ENCODE measurements at places on chromosomes 3 and 15.
A peak's percentile ranks its signal among the peaks of the same experiment; 100 is the strongest.

DNA sequence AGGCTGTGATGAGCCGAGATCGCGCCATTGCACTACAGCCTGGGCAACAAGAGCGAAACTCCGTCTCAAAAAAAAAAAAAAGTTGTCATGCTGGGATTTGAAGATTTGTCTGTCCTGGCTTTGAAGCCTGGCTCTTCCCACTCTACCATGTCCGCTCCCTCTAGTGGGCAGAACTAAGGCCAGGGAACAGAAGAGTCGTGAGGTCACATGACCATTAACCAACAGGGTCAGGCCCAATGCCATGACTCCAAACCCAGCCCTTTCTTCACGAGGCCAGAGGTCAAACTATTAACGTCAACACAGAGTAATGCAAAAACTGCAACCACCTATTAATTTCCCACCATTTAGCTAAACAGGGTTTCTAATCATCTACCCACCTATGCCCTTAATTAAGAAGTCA, 212.1 kb downstream of the ADAMTS17 start:
- no peak for DNase-seq

DNA sequence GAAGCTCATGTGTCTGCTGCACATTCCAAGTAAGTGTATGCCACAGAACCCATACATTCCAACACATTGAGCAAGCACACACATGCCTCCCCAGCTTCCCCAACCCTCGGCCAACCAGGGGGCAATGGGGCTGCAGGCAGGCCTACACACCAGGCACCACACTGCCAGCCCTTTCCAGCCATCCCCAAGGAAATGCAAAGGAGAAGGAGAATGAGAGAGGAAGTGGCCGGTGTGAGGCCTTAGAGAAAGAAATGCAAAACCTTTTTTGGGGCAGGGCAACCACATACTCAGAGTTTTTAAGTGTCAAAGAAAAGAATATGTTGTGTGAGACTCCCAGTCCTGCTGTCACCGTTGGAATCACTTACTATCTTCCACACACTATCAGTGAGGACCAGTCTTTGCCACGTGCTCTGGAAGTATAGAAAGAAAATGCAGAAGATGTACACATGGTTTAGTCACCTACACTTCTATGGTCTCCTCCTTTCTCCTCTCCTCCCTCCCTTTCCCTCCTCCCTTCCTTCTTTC, 11.1 kb downstream of the IGF2BP2 start:
- peak; percentile 70 for DNase-seq

- no peak for DNase-seq
Measured at GRCh38 chr3:12437221-12437605, 47.1 kb upstream of the TSEN2 start.

DNA sequence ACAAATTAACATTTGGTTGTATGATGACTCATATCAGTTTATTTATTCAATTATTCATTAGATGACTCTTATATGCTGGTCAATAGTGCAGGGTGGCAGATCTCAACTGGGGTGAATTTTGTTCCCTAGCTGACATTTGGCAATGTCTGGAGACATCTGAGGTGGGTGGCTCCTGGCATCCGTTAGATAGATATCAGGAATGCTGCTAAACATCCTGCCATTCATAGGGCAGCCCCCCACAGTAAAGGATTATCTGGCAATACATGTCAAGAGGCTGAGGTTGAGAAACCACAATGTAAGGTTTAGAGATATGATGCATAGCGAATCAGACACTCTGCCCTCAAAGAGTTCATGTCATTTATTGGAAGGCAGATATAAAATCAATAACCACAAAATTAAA, 719.9 kb downstream of the CADM2 start:
- DNase-seq = no peak

GRCh38 chr3:136093771-136094170, 102.4 kb downstream of the MSL2 start:
- DNase-seq = no peak

DNA sequence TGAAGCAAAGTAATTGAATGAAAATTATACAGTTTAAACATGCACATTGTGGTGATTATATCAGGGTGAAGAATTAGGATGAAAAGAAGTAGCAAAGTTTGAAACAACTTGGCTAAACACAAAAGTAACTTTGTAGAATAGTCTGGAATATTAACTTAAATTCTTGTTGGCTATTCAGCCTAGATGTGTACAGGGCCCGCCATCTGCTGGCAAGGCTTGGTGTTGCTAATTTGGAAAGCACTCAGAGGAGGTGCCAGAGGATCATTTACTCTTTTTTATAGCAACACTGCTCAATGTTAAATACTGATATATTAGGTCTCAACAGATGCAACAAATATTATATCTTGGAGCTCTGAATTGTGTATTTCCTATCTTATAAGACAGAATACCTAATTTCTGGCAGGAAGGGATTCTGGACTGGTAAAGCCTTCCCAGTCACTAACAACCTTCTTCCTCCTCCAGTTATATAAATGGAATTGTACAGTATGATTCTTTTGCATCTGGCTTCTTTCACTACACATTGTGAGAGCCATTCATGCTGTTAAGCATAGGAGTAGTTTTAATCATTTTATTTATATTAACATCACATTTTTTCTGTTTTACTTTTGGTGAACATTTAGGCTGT, 36.1 kb downstream of the TTC23 start:
- peak; percentile 85 for DNase-seq

DNA sequence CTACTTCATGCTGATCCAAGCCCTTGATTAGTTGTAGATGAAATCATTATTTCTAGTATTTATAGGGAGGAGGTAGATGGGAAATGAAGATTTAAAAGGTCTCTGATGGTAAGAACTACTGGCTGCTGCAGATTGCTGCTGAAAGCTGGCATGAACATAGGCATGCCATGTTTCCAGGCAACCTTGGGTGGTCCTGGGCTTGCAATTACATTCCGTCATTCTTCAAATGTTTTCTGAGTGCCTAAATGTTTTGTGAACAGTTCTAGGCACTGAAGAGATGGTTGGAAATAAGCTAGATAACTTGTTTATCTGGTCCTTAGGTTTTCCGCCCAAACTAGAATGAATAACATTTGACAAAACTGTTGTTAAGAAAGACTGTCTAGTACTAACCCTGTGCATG, 95.8 kb downstream of the KCNAB1 start:
- DNase-seq = no peak

GRCh38 chr15:33028495-33028894, 166.0 kb downstream of the FMN1 start:
- no peak for DNase-seq

DNA sequence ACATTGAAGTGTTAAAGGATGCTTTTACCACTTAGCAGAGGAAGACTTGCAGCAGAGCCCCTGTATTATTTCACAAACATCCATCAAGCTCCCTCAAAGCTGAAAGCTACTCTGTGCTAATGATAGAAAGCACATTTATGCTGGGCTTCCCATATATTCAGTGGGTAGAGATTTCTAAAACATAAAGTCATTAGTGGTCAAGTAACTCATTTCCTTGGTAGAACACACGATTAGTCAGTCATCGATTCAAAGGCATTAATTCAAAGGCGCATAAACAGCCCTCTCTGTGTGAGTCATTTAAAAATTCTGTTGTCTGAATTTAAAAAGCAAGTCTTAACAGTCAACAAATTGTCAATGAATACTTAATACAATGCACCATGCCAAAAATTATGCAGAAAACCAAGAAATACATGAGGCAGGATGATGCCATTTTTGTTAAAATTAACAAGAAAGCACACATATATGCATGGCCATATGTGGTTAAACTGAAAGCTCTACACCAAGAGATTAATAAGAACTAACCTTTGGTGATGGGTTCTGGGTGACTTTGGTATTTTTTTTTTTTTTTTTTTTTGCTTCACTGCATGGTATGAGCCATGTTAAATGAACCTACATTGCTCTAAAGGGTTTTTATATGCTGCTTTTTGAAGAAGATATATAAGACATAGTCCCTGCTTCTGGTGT, 61.7 kb downstream of the LDHAL6B start:
- peak; percentile 76 for DNase-seq

DNA sequence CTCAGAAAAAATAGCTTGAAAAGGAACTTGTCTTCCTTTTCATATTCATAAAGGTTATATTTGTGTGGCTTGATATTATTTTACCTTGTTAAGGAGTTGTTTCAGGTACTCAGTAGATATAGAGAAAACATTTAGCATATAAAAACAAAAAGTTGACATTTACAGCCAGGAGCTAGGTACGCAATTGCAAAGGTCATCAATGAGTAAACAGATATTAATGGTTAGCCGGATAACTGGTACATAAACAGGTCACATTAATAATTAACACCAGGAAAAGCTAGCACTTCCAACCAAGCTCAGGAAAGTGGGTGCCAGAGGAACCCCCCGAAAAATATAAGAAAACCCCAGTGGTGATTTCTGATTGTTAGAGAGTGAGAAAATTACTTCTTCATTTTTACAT, 146.6 kb upstream of the NR2F2 start:
- DNase-seq = no peak

DNA sequence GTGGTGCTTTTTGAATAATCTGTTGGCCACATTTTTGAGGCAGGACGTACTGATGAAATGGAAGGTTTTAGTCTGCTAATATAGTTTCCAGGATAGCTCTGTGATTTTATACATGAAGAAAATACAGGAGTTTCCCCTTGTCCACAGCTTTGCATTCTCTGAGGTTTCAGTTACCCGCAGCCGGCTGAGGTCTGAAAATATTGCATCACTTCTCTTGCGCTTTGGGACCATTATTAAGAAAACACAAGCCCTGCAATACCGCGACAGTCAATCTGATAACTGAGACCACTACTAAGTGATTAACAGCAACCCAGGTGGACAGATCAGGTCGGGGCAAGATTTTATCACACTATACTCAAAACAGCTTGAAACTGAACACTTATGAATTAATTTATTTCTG, 33.0 kb downstream of the BLM start:
- DNase-seq = no peak

GRCh38 chr3:51530485-51530884, 8.0 kb upstream of the RAD54L2 start:
- DNase-seq = no peak

DNA sequence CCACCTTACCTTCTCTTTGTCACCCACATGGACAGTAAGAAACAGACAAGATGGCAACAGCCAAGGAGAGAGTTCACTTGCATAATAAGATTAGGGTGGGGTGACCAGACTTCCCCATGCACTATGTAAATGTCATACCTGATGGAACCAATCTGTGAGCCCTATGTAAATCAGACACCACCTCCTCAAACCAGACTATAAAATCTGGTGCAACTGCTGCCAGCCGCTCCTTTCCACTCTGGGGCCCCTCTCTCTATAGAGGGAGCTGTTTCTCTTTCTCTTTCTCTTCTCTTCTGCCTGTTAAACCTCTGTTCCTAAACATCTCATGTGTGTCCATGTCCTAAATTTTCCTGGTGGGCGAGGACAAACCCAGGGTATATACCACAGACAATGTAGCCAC, 405.5 kb upstream of the CNTN4 start:
- DNase-seq = no peak

DNA sequence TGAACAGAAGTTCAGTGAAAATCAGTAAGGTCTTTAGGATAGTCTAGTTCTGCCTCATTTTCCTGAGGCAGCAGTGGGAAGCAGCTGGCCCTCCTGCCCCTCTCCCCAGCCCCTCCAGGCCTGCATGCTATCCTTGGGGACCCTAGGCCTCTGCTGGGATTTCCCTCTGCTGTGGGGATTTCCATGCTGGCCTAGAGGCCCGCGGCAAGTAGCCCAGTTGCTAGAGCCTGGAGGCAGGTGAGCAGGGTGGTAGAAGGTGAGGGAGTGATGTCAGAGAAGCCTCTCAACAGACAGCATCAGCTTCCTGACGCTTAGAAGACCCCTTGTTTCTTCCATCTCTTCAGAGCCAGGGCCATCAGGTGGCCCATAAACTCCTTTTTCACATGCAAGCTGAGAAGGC, 305.8 kb upstream of the THBS1 start:
- no peak for DNase-seq

DNA sequence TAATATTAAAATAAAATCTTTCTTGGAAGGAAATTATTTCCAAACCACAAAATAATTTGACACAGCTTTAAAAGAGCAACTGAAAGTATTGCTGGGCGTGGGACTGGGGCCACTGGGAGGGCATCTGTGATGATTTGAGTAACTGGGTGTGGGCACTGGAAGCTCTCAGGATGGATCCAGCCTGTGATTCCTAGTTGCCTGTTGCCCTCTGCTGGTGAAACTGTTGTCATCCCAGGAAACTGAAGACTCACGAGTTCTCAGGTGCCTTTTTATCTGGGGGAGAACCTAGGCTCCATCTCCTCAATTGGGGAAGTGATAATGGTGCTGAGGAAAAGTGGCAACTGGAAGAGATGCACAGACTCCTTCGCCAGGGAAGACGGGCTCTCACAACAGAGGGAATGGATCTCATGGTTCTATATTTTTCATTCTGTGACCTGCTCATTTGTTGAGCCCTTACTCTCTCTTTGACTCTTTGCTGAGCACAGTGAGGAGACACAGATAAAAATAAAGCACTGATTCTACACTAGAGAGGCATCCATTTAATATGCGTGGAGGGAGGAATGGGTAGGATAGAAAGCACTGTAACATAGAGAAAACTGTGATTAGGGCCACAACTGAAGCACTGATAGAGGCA, 61.6 kb downstream of the TPRG1 start:
- peak; percentile 85 for DNase-seq

- peak; percentile 30 for DNase-seq
Measured at GRCh38 chr3:58251631-58252035, 14.0 kb downstream of the ABHD6 start.

DNA sequence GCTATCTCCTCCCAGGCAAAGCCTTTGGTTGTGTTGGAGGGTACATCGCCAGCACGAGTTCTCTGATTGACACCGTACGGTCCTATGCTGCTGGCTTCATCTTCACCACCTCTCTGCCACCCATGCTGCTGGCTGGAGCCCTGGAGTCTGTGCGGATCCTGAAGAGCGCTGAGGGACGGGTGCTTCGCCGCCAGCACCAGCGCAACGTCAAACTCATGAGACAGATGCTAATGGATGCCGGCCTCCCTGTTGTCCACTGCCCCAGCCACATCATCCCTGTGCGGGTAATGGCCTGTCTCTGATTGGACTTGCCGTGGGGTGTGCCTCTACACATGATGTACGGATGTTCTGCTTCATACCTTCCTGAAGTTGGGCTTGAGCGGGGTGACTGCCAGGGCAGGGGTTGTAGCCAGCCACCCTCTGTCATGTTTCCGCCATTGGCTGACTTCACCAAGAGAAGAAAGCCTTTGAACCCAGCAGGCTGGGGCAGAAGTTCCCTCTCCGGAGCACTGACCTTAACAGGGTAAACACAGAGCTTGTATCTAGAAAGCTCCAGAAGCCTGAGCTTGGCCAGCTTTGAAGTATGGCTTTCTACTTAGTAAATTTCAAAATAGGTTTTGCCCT, 13.4 kb downstream of the ALAS1 start:
- no peak for DNase-seq

GRCh38 chr3:58421004-58421403, 12.6 kb downstream of the PDHB start:
- DNase-seq = no peak
